ENCODE measurements at places on chromosomes 5 and 9. TPM values are rescaled to one million over a fixed set of nuclear protein-coding genes. Genes with fewer than 3 reads are reported as not detected.

GABRA1 gene
- polyA plus RNA-seq: 0.10 TPM

CER1 gene
- not detected for polyA plus RNA-seq

TLN1 gene
- polyA plus RNA-seq: not detected

GNA14 gene
- polyA plus RNA-seq: 5.1 TPM

ZNF367 gene
- 6.8 TPM for polyA plus RNA-seq

CDKN2A gene
- 0.24 TPM for polyA plus RNA-seq

SPATA24 gene
- not detected for polyA plus RNA-seq

SIT1 gene
- 0.18 TPM for polyA plus RNA-seq

RUFY1 gene
- 40.3 TPM for polyA plus RNA-seq

NRG2 gene
- polyA plus RNA-seq: 2.7 TPM

DNA sequence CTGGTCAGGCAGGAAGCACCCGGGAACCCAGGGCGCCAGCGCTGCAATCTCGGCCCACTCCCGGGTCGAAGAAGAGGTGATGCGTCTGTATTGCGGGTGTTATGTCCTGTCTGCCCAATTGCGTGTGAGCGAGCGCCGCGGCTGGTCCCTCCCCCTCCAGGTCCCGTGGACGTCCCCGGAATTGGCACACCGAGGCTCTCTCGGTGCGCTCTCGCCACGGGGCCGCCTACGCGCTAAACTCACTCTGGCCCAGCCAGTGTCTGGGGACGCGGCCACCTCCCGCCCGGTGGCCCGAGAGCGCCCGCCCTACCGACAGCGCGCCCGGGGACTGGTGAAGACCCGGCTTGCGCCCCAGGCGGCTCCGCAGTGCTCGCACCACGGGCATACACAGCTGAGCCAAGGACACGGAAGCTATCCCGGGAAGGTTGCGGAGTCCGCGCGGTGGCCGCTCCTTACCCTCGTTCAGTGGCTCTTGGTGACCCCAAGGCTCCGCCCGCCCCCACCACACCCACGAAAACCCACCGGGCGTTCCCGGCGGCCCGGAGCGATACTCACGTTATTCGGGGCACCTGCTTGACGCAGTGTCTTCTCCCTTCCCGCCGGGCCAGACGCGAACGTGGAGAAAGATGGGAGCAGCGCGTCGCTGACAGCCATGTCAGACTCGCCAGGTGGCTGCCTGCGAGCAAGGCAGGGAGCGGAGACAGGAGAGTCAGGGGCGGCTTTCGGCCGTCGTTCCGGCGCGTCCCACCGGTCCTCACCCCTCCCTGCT, 1.0 kb downstream of the KLF4 start:
- DNase-seq: peak; percentile 68

DNA sequence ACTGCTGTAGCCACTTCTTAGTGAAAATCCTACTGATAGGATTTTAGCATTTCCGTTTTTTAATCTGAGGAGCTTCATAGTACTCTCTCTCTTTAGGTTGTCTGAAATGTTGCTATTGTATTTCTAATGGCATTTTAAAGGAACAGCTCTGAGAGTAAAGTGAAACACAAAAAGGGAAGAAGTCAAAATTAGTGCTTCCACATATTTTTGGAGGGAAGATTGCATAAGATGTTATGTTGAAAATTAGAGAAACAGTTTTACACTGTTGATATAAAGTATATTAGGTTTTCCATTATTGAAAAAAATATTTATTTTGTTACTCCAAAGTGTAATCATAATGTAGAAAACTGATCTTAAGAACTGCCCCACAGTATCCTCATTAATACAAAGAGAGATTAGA, 525.1 kb downstream of the TAF11L14 start:
- no peak for DNase-seq

DNA sequence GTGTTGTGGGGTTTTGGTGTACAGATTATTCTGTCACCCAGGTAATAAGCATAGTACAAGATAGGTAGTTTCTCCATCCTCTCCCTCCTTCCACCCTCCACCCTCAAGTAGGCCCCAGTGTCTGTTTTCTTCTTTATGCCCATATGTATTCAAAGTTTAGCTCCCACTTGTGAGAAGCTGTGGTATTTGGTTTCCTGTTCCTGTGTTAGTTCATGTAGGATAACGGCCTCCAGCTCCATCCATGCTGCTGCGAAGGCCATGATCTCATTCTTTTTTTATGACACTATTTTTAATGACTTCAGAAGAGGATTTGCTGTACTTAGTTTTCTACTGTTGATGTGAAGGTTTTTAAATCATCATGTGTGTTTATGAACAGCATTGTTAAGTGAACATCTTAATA, 11.9 kb downstream of the CCDC180 start:
- DNase-seq: no peak

- no peak for DNase-seq
Observed at GRCh38 chr5:114367029-114367428, 5.2 kb downstream of the KCNN2 start.

GRCh38 chr5:76583163-76584047, 39.8 kb downstream of the F2RL2 start:
- DNase-seq: no peak

DNA sequence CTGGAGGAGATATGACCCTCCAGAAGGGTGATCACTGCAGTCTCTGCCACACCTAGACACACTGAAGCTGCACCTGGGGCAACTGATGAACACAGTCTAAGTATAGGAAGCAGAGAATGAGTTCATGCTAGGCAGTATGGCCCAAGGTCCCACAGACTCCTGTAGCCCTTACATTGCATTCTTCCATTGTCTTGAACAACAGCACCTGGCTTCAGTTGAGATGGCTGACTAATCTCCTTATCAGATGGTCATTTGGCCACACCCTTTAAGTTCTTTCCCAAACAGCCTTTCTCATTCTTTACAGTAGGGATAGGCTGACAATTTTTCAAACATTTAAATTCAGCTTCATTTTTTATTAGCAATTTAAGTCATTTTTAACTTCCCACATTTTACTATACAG, 23.1 kb downstream of the CENPK start:
- no peak for DNase-seq

DNA sequence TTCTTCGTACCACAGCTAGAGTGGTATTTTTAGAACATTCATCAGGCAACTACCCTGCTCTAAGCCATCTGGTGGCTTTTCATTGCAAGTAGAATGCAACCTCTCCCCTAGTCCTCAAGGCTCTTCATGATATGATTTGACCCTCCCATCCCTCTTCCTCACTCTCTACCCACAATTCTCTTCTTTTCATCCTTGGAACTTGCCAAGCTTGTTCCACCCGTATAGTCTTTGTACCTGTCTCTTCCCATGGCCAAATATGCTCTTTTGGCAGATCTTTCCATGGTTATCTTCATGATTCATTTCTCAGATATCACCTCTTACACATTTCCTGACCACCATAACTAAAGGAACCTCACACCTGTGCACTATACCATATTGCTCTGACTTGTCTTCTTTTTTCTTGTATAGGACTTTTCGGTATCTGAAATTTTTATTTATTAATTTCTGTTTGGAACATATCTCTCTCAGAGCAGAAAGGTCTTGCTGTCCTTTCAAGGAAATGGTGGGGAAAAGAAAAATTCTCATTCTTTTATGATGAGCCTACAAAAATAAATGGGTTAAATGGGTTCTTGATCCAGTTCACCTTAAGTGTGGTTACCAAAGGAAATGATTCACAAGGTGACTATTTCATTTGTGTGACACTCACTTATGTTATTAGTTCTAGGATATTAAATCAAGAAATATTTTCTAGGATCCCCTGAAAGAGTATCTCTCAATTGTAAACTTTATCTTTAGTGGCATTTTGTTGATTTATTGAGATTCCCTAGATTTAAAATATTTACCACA, 3.7 kb upstream of the CD274 start:
- DNase-seq: no peak

GRCh38 chr9:15294604-15295003, 12.4 kb downstream of the TTC39B start:
- DNase-seq: no peak

- DNase-seq: no peak
Observed at GRCh38 chr5:98975223-98975622, 46.4 kb upstream of the CHD1 start.

DNA sequence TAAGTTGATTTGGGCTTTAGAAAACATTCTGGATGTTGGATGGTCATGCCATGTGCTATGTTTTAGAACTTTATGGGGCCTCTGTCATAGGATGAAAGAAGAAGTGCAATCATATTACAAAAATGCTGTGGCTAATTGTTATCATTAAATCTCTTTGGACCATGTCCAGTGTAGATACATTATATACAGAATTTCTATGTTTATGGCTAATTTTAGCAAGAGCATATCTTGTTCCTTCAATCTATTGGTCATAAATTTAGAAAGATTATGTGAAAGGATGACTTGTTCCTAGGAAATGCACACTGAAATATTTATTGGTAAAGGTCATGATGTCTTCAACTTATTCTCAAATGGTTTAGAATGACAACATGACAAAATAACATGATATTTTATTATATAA, 42.4 kb upstream of the ELL2 start:
- DNase-seq: no peak

GRCh38 chr9:72661401-72662135, 140.2 kb downstream of the TMC1 start:
- no peak for DNase-seq

DNA sequence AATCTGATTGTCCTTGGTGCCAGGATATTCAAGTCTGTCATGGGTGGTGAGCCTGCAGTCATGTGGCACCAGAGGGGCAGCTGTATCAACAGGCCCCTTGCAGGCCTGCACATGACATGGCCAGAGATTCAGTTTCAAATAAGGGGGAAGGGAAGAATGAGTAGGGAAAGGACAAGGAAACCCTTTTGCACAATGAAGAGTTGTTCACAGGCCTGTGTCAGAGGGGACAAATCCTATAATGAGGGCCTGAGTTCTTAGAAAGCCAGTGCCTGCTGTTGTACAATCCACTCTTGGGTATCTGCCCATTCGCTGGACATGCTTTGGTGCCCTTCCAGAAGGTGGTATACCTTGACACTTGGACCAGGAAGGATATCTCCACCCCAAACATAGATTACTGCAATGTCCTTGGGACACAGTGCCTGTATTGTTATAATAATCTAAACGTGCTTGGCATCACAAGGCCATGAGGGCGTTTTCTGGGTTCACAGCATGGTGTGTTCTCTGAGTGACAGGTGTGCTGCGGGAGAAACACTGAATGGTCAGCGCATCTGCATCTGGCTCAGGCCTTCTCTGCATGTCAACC, 1.9 kb upstream of the TMEM171 start:
- DNase-seq: no peak

GRCh38 chr5:163506095-163506457, 657 bp downstream of the MAT2B start:
- no peak for DNase-seq

GRCh38 chr9:134880484-134881312, at the start of gene FCN2:
Gene FCN2, plus strand, starts transcription at chr9:134880810. Its CDS starts 12 bp downstream, at chr9:134880822.
- DNase-seq: no peak

GRCh38 chr9:116318468-116319374, 165.1 kb downstream of the PAPPA start:
- peak; percentile 67 for DNase-seq

DNA sequence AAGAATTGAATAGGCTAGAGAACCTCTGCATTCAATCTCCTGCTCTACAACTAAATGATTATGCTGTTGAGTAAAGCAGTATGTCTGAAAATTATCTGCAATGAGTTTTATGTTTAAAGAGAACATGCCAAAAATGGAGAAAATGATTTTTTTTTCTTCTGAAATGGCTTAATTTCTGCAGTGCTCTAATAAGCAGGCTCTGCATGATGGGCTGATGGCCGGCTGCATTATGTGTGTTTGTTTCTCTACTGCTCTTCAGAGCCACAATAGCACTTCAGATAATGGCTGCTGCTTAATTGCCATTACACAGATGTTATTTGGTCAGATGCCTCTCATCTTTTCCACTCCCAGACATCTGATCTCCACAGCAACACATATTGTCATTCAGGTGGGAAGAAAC, 286.4 kb upstream of the DMAC1 start:
- no peak for DNase-seq

DNA sequence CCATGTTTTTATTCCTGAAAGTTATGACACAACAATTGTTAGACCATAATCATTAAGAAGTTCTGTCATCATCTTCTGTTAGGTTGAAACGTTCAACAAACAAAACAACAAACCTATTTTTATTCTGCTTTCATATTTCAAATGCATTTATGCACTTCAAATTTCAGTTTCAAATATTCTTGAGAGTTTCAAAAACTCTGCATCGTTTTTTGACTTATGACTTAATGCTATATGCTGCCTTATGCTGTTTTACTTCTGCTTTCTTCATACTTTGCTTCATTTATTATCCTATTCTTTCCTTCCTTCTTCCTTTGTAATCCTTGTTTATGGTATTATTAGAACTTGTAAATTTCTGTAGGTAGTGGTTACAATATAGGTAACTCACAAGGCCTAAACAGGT, 95.0 kb downstream of the PCSK1 start:
- no peak for DNase-seq

GRCh38 chr9:133842721-133843227, 104.6 kb upstream of the SARDH start:
- DNase-seq: no peak

DNA sequence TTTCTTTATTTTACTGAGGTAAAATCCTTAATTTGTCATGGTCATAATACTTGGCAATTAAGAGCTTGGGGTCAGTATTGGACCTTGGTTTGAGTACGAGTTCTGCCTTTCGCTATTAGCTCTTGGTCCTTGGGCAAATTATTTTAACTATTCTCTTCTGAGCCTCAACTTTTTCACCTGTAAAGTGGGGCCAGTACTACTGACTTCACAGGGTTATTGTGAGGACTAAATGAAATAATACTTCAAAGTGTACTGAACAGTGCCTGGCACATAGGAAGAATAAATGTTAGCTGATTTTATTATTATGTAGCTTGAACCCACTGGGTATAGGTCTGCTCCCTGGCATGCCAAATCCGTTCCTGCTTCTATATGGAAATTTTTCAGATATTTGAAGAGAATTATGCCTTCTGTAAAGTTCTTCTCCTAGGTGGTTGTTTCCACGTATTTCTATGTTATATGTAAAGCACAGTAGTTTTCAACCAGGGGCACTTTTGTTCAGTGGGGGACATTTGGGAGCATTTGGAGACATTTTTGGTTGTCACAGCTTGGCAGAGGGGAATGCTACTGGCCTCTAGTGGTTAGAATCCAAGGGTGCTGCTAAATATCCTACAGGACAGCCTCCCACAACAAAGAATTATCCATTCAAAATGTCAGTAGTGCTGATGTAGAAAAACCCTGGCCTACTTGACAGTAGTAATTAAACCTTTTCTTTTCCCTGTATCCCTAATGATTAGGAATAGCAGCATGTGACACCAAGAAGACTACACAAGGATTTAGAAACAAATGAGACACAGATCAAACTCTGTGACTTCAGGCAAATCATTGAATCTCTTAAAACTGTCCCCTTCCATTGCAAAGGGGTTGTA, 4.5 kb downstream of the RCL1 start:
- no peak for DNase-seq

GRCh38 chr5:35598707-35599370, 18.8 kb upstream of the SPEF2 start:
- no peak for DNase-seq
